ENCODE measurements at places on chromosomes 16 and 17.

- DNase-seq: no peak
Measured at GRCh38 chr17:69535016-69535570, 120.6 kb downstream of the MAP2K6 start.

DNA sequence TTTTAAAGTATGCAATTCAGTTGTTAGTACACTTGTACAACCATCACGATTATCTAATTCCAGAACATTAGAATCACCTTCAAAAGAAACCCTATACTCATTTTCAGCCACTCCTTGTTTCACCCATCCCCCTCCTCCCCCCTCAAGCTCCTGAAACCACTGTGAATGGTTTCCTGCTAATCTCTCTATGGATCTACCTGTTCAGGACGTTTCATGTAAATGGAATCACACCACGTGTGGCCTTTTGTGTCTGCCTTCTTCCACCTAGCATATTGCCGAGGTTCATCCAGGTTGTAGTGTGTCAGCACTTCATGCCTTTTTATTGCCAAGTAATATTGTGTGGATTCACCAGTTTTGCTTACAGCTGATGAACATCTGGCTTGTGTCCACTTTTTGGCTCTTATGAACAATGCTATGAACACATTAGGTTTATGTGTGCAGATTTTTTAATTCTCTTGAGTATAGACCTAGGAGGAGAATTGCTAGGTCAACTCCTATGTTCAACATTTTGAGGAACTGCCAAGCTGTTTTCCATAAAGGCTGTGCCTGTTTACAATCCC is 17.8 kb downstream of the EIF4A3 start:
- no peak for DNase-seq

- no peak for DNase-seq
Measured at GRCh38 chr16:86886651-86887050, 308.3 kb downstream of the FOXL1 start.

DNA sequence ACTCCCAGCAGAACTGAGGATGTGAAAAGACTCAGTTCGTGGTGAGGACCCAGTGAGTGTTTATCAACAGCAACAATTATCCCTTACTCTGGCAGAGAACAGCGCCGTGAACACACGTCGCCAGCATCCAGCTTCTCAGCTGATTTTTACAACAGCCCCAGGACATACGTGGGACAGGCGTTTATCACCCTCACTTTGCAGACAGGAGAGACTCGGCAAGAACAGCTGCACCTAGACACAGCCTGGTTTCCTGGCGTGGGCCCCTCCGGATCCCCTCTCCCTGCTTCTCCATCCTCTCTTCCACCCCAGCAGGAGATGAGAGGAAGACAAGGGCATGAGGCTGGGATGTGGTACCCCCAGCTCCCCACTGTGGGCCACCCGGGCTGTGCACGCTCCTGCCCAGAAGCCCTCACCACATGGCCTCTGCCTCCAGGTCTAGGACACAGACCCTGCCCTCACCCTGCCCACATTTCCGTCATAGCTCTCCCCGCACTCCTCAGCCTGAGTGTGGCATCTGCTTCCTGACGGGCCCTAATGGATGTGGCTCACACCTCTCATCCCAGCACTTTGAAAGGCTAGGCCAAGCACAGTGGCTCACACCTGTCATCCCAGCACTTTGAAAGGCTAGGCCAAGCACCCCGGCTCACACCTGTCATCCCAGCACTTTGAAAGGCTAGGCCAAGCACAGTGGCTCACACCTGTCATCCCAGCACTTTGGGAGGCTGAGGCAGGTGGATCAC is 17.5 kb downstream of the ABR start:
- DNase-seq: no peak

GRCh38 chr17:49000943-49001342 is 3.8 kb downstream of the IGF2BP1 start:
- no peak for DNase-seq

DNA sequence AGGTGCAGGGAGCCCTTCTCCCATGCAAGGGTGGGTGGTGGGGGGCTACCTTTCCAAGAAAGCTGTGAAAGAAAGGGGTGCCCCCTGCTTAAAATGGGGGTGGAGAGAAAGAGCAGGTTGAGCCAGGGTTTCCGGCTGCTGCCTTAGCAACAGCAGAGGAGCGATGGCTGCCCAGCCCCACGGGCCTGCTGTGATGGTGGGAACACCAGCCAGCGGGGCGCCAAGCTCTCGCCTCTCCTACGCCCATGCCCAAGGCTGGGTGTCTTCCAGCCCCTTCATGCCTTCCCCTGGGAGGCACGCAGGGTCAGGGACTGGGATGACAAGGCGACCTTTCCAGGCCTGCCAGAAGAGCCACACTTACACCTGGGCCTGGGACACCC is 3.0 kb downstream of the FMNL1 start:
- DNase-seq: no peak

- DNase-seq: no peak
Measured at GRCh38 chr16:66036184-66036583, 330.3 kb upstream of the CDH5 start.

DNA sequence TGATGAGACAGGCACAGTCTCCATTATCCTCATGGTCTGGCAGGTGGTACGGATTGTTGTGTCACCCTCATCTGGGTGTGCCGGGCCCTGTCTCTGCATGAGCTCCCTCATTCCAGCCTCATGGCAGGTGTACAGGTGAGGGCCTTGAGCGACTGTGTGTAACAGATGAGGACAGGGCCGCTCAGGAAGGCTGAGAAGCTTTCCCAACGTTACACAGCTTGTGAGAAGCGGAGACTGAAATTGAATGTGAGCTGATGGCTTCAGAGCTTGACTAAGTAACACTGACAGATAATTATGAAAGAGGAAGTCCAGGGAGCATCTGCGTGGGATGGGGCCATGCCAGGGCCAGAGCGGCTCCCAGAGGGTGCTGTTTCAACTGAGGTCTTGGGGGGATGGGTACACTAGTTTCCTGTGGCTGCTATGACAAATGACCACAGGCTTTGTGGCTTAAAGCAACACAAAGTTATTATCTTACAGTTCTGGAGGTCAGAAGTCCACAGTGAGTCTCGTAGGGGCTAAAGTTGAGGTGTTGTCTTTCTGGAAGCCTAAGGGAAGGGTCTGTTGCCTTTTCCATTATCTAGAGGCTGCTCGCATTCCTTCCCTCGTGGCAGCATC is 36.7 kb downstream of the CMIP start:
- no peak for DNase-seq

DNA sequence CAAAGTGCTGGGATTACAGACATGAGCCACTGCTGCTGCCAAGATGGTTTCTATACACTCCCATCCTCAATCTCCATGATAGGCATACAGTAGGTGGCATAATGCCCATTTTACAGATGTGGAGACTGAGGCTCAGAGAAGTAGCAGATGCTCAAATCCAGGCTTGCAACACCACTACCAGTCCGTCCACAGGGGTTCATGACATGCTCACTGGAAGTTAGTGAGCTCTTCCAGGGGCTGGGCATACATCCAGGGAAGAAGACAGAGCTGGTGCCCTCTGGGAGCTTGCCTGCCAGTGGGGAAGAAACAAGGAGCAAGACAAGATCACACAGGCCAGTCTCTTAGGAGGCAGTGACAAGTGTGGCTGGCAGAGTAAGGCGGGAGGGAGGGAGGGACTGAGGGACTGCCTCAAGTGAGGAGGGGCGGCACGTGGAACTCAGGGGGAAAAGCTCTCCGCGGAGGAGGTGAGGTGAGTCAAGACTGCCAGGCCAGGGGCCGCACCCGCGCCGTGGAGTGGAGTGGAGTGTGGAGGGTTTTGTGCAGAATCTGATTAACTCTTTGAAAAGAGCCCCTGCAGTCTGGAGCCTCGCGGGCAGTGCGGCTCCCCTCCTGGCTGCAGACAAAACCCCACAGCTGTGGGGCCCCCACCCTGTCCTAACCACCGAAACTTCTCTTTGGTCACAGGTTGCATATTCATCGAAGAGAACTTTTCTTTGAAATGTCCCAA is 27.9 kb downstream of the SREBF1 start:
- no peak for DNase-seq

GRCh38 chr17:77085926-77086432 is 54.8 kb upstream of the SEC14L1 start:
- DNase-seq: no peak

All from hematopoietic multipotent progenitor cell treated with erythropoietin and hydrocortisone succinate and interleukin-3 and kit ligand, for 17 days (in vitro differentiated cells).